Motor neuron (in vitro differentiated cells): ENCODE measurements at places on chromosomes 11 and 22. TPM values are rescaled to one million over a fixed set of nuclear protein-coding genes. Genes with fewer than 3 reads are reported as not detected.

Gene SHANK3
- total RNA-seq: 5.6 and 6.1 TPM in 2 replicates

Gene TRIM6
- 1.8 and 1.9 TPM in 2 replicates for total RNA-seq

Gene LIPT2
- total RNA-seq: 1.9 and 2.3 TPM in 2 replicates

Gene TRIM49C
- total RNA-seq: not detected in 2 replicates

Gene CTSW
- total RNA-seq: not detected in 2 replicates

Gene MGAT3
- 20.7 and 22.5 TPM in 2 replicates for total RNA-seq

Gene CDKN1C
- 57.0 and 64.8 TPM in 2 replicates for total RNA-seq

Gene POLR2F
- 68.7 and 69.1 TPM in 2 replicates for total RNA-seq

Gene OR8J3
- total RNA-seq: not detected in 2 replicates

Gene CREB3L1
- 1.5 and 1.7 TPM in 2 replicates for total RNA-seq

Gene MAJIN
- total RNA-seq: not detected in 2 replicates

Gene OR4D5
- total RNA-seq: not detected in 2 replicates

Gene OR2AT4
- total RNA-seq: under 0.01 and 0.25 TPM in 2 replicates

Gene KCNC1
- 1.5 TPM in 2 replicates for total RNA-seq

Gene ZNRF3
- total RNA-seq: 11.3 and 13.7 TPM in 2 replicates

Gene DAGLA
- total RNA-seq: 5.0 and 6.5 TPM in 2 replicates

Gene CLMP
- total RNA-seq: 17.2 and 20.0 TPM in 2 replicates

Gene LRFN4
- total RNA-seq: 29.7 and 35.8 TPM in 2 replicates

Gene THRSP
- total RNA-seq: 0.23 and 0.63 TPM in 2 replicates

Gene TPH1
- 0.92 and 1.4 TPM in 2 replicates for total RNA-seq

Gene SLC22A24
- not detected in 2 replicates for total RNA-seq

Gene SLC22A6
- 0.09 TPM in 1 of 2 replicates, not detected in the other for total RNA-seq

Gene OR6A2
- total RNA-seq: 0.14 and 0.37 TPM in 2 replicates

Gene PRSS23
- total RNA-seq: 5.7 and 6.0 TPM in 2 replicates

Gene SPA17
- 18.6 and 18.8 TPM in 2 replicates for total RNA-seq

Gene RAG1
- 0.18 and 0.36 TPM in 2 replicates for total RNA-seq

Gene RAB3IL1
- total RNA-seq: 2.0 and 2.1 TPM in 2 replicates

Gene CTTN
- 73.3 and 81.4 TPM in 2 replicates for total RNA-seq

Gene NRIP3
- 3.0 and 5.5 TPM in 2 replicates for total RNA-seq

Gene PDE2A
- 11.1 and 14.4 TPM in 2 replicates for total RNA-seq

Gene SF3A1
- total RNA-seq: 65.8 and 66.7 TPM in 2 replicates

Gene RTL10
- total RNA-seq: 12.5 and 13.7 TPM in 2 replicates

Gene ALDH3B1
- total RNA-seq: 4.2 and 5.5 TPM in 2 replicates

Gene LINC01488
- total RNA-seq: 0.05 and 0.19 TPM in 2 replicates
